Activated CD8-positive, alpha-beta memory T cell treated with anti-CD3 and anti-CD28 coated beads, Interleukin-2, amount 10 ng/mL, durations not matched to agents 7 days and 5 days (primary cell): ENCODE measurements at places on chromosomes 12 and 14. TPM values are rescaled to one million over a fixed set of nuclear protein-coding genes. Genes with fewer than 3 reads are reported as not detected.

GRCh38 chr12:113061061-113061694 is 4.6 kb downstream of the DTX1 start:
- DNase-seq = no peak

GRCh38 chr12:102776041-102776440 is 141.0 kb downstream of the PAH start:
- no peak for DNase-seq

DNA sequence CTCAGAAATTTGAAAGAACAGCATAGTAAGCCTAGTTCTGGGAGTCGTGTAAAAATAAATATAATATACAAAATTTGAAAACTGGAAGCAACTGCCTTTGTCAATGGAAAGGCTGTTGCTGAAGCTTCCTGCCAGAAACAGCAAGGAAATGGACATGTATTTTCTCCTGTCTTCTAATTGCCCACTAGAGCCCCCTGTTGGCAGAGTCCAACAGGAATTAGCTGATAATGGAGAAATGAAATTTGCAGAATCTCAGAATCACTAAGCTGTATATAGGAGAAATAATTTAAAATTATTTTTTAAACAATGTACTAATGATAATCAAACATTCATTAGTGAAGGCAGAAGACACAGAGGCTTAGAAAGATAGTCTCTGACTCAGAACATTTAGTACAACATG is 414.8 kb downstream of the SLC6A15 start:
- DNase-seq = no peak

- DNase-seq = no peak
Observed at GRCh38 chr12:132432721-132433577, 57.0 kb upstream of the FBRSL1 start.

DNA sequence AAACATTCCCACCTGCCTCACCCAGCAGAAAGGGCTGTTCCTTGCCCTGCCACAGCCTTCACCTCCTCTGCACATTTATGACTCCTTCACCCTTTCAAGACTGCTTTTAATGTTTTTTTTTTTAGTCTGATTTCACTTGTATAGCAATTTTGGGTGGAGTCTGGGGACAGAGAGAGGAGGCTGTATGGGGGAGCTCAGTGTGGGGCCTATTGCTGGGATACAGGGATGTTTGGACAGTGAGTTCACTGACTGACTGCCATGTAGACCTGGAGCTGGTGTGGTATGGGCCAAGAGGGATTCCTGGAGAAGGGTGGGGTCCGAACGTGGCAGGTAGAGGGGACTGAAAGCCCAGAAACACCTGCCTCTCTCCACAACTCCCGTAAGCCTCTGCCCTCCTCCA is 1.9 kb upstream of the KRT85 start:
- no peak for DNase-seq

Gene HELB
- 34.6 TPM for total RNA-seq
